ENCODE measurements at places on chromosomes 1 and 21. TPM values are rescaled to one million over a fixed set of nuclear protein-coding genes. Genes with fewer than 3 reads are reported as not detected.

DNA sequence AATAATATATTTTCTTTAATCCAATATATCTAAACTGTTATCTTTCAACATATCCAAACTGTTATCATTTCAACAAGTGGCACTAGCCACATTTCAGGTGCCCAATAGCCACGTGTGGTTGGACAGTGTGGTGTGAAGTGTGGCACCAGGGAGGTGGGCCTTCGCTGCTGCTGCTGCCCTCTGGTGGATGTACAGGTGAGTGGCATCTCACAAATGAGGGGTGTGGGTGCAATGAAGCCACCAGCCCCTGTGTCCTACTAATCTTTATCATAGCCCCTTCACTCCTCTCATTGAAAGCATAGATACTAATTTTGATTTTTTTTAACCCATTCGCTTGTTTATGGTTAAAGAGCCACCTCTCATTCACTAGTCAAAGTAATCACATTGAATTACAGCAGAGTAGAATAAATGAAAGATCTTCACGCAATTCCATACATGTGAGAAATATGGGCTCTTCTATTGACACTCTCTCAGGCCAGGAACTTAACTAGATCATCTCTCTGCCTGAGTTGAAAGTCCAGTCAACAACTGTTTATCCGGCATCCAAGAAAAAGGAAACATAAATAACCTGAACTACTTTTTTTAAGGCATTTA is 499.2 kb downstream of the OMA1 start:
- DNase-seq = no peak

The COL9A2 gene
- total RNA-seq = 0.56 TPM

DNA sequence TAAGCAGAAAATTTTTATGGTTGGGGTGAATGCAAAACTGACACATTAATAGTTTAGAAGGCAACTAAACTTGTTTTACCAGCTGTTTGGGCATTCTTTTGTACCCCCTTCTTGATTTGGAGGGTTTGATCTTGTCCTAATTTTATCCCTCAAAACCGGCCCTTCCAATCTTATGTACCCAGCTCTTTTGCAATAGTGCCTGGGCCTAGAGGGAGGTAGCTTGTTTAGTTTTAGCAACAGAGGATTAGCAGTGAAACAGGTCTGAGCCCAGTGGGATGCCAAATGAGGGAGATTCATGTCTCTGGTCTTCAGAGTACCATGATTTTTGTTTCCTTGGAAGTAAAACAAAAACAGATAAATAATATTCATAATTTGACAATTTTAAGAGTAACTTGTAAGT is 45.1 kb downstream of the CRP start:
- no peak for DNase-seq

The KCNJ9 gene
- not detected for total RNA-seq

GRCh38 chr1:150985179-150985825 is 3.2 kb downstream of the ANXA9 start:
- no peak for DNase-seq

The LMX1A gene
- total RNA-seq = not detected

The CFHR4 gene
- total RNA-seq = not detected

DNA sequence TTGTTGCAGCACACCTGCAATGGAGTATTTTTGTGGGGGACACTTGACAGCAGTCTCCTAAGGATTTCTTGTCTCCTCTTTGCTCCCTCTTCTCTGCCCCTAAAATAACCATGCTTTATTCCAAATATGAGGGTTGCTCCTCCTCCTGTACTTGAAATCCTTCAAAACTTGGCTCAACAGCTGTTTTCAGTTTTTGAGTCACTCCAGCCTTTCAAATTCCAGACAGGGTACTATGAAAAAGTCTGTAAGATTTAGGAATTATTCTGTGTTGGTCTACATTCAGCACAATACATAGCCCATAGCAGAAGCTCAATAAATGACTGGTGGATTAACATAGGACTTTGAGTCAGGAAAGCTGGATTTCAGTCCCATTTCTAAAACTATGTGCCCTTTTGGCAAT is 5.5 kb downstream of the AP4B1 start:
- peak; percentile 23 for DNase-seq

- DNase-seq = peak; percentile 17
These were observed at the start of gene ESRRG for GRCh38 chr1:216723274-216723780. Gene ESRRG, minus strand, starts transcription at chr1:216723429. Its CDS starts 130 bp downstream, at chr1:216723299.

The SUSD4 gene
- 2.7 TPM for total RNA-seq

DNA sequence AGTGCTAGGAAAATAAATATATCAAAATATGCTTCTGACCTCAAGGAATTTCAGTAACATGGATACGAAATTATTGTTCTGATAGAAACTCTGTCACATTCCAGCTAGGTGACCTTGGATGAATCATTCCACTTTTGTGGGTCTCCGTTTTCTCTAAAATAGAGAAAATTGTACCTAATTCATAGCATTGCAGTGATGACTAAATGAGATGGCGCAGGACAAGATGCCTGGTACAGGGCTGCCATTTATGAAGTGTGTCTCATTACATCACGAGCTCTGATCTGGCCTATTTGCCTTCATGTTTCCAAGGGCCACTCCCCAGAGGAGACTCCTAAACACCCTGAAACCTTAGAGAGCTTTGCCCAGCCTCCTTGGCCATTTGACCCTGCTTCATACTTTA is 480.0 kb upstream of the USP24 start:
- no peak for DNase-seq

GRCh38 chr1:182166750-182167149 is 105.2 kb upstream of the ZNF648 start:
- DNase-seq = no peak

The FCRL5 gene
- total RNA-seq = not detected

The EPHA2 gene
- 24.0 TPM for total RNA-seq

GRCh38 chr1:43005460-43006361 is 47.0 kb upstream of the SLC2A1 start:
- DNase-seq = no peak

The FCGR2B gene
- not detected for total RNA-seq

The SLC37A1 gene
- 0.36 TPM for total RNA-seq

The IL23R gene
- total RNA-seq = not detected
